Calu3 (cell line): ENCODE measurements at places on chromosomes 5 and 9.
A peak's percentile ranks its signal among the peaks of the same experiment; 100 is the strongest.

GRCh38 chr9:110224583-110224982 is 16.6 kb upstream of the C9orf152 start:
- DNase-seq: no peak

DNA sequence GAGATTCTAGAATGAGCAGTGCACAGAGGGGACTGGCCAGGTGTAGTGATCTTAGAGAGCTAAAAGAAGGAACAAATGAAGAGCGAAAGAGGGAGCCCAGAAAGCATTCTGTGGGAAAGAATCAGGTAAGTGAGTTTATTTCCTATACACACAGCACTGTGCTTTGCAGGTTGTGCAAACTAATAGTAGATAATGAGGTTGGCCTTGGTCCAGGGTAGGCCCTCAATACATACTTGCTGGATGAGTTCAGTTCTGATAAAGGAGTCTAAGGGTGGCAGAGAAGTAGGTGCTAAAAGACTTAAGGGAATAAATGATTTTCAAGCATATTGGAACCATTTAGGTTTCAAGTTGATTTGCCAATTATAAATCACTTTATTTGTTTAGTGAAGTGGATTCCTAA is 122.0 kb downstream of the NPR3 start:
- no peak for DNase-seq

GRCh38 chr9:127909839-127910273 is 7.0 kb downstream of the ST6GALNAC4 start:
- no peak for DNase-seq

GRCh38 chr5:142973932-142974331 is 203.8 kb downstream of the ARHGAP26 start:
- DNase-seq: no peak

GRCh38 chr5:138840103-138840502 is 35.0 kb downstream of the LRRTM2 start:
- DNase-seq: no peak

GRCh38 chr9:95771556-95772246 is 103.8 kb upstream of the ERCC6L2 start:
- no peak for DNase-seq

DNA sequence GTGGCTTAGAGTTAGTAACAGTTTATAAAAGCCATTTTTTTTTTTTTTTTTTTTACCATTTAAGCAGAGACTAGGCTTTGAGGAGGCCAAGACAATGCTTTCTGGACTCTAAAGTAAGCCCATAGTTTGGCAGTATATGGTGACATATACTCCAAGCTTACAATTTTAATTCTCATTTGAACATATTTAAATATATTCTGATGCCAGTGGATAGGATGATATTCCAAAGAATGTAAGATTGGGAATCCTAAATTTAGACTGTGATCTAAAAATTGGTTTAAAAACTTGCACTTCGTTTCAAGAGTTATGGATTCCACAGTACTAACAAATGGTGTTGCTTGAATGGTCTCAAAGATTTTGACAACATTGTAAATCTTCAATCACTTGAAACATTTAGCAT is 112.1 kb downstream of the CWC27 start:
- no peak for DNase-seq

DNA sequence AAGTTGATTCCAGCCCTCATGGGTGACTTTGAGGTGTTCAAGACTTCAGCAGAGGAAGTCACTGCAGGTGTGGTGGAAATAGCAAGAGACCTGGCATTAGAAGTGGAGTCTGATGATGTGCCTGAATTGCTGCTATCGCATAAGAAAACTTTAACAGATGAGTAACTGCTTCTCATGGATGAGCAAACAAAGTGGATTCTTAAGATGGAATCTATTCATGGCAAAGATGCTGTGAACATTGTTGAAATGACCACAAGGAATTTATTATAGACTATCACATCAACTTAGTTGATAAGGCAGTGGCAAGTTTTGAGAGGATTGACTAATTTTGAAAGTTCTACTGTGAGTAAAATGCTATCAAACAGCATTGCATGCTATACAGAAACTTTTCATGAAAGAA is 17.1 kb upstream of the POU4F3 start:
- no peak for DNase-seq

DNA sequence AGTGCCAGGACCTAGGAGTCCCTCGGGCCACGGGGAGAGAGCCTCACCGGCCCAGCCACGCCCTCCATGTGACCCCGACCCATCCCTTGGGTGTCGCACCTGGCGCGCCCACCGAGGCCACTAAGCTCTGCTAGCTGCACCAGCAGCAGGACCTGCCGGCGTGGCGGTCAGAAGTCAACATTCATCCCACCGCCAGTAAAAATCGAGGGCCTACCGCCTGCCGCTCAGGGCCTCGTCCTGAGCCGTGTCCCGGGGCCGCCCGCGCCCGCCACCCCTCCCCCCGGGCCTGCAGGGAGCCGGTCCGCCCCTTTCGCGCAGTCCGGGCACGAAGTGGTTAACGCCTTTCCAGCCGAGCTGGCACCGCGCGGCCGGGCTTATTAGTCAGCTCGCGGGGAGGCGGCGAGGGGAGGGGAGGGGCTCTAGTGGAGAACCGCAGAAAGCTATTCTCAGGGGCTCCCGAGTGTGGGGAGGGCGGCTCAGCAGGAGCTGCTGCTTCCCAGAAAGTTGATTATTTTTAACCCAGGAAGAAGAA is 124.4 kb downstream of the C9orf50 start:
- DNase-seq: peak; percentile 87

DNA sequence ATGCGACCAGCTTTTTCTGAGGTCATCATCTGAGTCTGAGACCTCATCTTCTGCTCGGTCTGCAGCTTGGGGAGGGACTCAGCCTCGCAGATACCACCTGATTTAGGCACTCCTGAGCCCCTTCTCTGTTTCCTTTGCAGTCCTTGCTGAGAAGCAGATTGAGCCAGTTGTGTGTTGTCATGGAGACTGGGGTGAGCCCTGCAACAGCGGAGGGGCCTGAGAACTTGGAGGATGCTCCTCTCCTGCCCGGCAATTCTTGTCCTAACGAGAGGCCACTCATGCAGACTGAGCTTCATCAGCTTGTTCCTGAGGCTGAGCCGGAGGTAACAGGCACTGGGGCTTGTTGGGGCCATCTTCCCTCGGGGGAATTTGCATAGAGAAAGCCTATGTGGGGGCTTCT is 19.2 kb downstream of the TEX53 start:
- DNase-seq: no peak

DNA sequence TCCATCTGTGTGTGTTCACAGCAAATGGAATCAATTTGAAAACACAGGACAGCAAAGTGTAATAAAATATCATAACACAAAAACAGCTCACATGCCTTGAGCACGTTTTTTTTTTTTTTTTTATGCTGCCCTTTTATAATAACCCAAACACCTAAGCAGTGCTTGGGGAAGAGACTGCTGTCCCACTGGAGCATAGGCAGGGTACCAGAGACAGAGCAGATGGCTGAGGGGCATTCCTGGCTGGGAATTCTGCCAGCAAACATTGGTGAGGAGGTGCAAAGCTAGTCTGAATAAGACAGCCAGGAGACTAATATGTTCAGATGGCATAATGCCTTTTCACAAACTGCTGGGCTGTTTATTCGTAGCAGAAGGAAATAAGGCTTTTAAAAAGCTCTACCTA is 58.1 kb upstream of the SV2C start:
- DNase-seq: no peak

DNA sequence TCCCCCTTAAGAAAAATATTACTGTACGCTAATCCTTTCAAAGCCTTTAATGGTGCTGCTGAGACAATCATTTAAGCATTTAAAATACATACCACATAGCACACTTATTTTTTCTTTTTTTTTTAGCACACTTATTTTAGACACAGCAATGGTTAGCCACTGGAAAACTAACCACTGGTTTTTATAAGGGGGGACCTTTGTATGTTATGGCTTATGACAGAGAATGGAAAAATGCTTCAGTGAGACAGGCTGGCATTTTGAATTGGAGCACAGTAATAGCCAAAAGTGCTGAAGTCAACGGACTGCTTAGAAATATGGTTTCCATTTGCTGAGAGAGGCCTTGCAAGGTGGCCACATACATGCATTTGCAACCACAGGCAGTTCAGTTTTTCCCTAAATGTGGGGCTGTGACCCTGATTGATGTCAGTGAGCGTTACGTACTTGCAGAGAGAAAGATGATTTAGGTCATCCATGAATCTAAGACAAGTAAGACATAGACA is 28.5 kb downstream of the AOPEP start:
- no peak for DNase-seq

GRCh38 chr9:13411791-13412190 is 132.3 kb upstream of the MPDZ start:
- DNase-seq: no peak

DNA sequence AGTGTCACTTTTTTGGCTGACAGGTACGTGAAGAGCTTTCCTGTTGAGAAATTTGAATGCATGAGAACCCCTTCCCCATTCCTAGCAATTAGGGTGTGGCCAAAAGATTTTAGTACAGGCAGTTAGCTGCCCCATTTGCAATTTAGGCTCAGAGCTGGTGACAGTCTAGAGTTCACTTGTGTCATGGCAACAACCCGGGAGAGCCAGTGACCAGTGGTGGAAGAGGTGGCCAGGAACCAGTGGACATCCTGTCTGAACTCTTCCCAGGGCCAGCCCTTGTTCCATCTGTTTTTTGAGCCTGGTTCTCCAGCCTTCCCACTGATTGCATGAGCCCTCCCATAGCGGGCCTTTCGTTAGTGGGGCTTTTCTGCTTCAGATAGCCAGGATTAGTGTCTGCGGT is 2.5 kb upstream of the NEUROG1 start:
- no peak for DNase-seq

DNA sequence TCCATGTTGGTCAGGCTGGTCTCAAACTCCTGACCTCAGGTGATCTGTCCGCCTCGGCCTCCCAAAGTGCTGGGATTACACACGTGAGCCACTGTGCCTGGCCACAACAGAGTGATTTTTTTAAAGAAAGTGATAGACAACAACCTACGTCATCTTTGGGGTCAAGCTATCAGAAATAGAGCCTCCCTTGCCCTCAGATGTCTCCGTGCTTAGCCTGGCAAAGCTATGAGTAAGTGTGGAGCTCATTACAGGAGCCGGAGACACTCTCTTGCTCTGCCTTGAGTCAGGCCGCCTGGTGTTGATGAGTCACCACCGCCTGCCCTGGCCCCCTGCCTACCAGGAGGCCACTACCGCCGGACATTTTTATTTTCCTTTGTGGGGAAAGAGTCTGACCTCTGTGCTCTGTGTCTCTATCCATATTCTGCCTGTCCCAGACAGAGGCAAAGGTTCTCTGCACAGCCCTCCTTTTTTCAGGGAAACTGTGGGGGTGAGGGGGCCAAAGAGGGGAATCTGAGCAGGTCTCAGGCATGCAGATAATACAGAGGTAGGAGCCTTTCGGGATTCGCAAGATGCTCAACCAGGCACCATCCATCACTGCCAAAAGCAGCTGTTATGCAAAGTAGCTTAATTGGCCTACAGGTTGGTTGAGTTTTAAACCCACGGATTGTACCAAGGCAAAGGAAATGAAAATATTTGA is 123.7 kb upstream of the CPEB4 start:
- peak; percentile 92 for DNase-seq

DNA sequence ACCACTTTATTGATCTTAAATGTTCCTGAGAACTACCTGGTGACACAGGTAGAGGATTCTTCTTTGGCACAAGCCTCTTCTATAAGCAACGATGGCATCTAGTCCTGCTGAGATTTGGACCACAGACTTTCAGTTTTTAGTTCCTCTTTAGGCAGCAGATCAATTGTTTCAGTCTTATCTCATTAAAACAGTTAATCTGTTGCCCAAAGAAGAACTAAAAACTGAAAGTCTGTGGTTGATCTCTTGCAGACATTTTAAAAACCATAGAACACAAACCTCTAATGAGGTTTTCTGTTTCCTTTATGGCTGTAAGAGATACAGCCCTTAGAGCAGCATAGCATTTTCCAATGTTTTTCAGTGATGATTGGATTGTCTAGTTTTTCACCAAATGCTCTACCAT is 480.9 kb downstream of the MTRR start:
- DNase-seq: no peak

- DNase-seq: no peak
These were observed 138.8 kb downstream of the PAM start for GRCh38 chr5:102893942-102894341.

DNA sequence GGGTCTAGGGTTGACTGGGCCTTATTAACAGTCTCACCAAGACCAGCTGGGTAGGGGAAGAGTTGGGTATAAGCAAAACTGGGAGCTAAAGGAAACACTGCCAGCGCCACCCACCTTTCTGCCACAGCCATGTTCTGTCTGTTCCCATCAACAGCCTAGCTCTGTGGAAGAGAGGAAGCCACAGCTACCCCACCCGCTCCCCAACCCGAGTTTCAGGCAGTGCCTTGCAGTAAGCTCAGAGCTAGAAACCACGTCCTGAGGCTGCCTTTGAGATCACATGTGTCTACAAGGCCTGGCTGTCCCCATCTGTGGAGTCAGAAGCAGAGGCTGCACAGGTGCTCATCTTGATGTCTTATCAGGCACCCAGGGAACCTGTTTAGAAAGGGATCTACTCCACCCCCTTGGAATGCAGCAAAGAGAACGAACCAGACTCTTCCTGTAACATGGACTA is 15.3 kb downstream of the HNRNPH1 start:
- DNase-seq: no peak

- no peak for DNase-seq
These were observed 478.8 kb upstream of the TNC start for GRCh38 chr9:115596746-115597080.

DNA sequence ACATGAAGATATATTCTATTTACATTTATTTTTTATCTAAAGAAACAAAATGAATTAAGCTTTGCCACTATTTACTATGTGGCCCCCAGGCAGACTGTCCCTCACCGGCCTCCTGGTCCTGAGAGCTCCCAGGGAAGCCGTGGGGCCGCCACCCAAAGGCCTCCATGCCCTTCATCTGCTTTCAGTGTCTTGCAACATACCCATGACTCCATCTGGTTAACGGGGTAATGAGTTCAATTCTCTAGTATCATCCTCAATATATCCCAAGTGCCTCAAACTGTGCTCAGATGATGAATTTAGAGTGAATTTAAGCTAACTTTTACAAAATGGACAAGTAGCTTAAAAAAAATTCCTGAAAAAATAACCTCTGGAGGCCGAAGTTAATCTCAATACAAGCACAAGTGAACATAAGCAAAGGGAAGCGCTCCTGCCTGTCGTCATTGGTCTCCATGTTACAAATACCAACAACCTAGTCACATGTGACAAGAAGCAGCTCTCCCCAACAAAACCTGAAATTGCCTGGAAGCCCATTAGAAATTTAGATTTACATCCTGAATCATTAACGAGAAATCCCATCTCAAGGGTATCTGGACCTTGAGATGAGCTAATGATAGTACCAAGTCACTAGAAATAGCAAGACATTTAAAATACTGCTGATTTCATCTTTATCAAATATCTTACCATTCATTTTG is 26.1 kb downstream of the DAP start:
- DNase-seq: no peak

DNA sequence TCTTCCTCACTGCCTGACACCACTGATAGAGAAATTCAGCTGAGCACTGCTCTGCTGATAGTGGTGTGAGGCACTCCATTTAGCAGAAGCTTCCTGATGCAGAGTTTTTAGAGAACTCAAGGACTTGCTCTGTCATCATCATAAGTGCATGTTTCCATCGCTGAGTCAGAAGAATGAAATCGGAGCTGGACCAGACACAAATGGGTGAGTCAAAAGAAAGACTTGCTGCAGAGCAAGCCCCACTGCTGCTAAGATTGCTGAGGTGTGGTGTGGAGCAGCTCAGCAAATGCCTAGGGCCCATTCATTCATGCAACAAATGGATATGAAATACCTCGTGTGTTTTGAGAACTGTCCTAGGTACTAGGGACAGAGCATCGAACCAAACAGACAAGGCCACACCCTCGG is 410.2 kb upstream of the SLC30A5 start:
- peak; percentile 78 for DNase-seq
